Thymus (tissue), 14 donors: ENCODE measurements at places on chromosomes 2 and 18. TPM values are rescaled to one million over a fixed set of nuclear protein-coding genes. Genes with fewer than 3 reads are reported as not detected.

Gene IL1RN
- 2.7 TPM for total RNA-seq

Gene SERPINB2
- 2.5 TPM for total RNA-seq

Gene CD8B2
- 22.1 TPM for total RNA-seq

DNA sequence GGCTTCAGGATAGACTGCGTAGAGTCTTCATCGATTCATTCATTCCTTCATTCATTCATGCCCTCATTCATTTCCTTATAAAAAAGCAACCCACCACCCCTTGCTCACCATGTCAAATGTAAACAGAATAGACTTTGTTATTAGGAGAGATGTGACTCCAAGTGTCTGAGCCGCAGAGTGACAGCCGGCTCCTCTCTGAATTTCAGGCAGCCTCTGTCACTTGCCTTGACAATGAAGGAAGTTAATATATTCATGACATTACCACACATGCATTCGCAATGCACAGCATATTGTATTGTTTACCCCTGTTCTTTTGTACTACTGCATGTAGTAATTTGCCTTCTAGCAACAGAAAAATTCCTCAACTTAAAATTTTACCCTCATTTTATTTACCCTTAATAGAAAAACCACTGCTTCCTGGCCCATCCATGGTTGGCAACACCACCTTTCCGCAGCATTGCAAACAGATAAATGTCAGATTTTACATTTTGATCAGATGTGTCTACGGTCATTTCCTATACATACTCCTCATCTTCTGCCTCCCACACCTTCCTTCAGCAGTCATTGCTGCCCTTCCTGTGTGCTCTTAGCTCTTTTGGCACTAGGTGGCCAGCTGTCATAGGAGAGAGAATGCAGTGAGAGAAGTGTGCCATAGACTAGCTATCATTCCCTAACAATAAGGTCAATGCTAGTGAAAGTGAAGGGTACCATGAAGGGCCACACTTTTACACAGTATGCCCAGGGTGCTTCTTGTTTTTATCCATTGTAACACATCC, 1090.8 kb downstream of the BCL11A start:
- H3K4me3 ChIP-seq, result no peak overlapping the region
- DNase-seq, result peak; percentile 26
- H3K27me3 ChIP-seq, result no peaks in the 10 kb centered on the region
- H3K4me1 ChIP-seq, result no peaks in the 10 kb centered on the region

DNA sequence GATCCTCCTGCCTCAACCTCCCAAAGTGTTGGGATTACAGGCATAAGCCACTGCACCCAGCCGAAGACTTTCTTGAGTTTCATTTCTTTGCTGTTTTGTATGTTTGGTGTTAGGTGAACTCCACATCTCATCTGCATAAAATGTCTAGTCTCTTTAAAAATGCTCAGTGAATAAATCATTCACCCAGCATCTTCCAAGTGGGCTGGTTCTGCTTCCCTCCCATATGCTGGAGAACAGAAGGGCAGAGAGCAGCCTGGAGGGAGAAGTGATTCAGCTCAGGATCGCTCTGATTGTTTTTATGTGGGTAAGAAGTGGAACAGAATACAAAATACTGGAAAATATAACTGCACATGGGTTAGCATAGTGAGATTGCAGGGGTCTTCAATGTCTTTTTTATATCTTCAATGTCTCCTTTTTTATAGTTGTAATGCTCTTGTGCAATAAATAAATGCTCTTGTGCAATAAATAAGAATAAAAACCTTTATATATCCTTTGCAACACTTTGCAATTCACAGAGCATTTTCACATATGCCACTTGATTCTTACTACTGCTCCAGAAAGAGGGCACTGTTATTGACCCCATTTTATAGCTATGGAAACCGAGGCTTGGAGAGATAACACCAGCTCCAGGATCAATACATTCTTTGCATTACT, 253.0 kb upstream of the NCKAP5 start:
- DNase-seq, result no peak
- H3K36me3 ChIP-seq, result no peaks in the 10 kb centered on the region
- H3K27ac ChIP-seq, result no peak overlapping the region

- H3K4me3 ChIP-seq, result no peak overlapping the region
- H3K27ac ChIP-seq, result no peak overlapping the region
- no peak for DNase-seq
- H3K27me3 ChIP-seq, result no peaks in the 10 kb centered on the region
Observed at GRCh38 chr2:96449174-96449573, 56.0 kb downstream of the NEURL3 start.

DNA sequence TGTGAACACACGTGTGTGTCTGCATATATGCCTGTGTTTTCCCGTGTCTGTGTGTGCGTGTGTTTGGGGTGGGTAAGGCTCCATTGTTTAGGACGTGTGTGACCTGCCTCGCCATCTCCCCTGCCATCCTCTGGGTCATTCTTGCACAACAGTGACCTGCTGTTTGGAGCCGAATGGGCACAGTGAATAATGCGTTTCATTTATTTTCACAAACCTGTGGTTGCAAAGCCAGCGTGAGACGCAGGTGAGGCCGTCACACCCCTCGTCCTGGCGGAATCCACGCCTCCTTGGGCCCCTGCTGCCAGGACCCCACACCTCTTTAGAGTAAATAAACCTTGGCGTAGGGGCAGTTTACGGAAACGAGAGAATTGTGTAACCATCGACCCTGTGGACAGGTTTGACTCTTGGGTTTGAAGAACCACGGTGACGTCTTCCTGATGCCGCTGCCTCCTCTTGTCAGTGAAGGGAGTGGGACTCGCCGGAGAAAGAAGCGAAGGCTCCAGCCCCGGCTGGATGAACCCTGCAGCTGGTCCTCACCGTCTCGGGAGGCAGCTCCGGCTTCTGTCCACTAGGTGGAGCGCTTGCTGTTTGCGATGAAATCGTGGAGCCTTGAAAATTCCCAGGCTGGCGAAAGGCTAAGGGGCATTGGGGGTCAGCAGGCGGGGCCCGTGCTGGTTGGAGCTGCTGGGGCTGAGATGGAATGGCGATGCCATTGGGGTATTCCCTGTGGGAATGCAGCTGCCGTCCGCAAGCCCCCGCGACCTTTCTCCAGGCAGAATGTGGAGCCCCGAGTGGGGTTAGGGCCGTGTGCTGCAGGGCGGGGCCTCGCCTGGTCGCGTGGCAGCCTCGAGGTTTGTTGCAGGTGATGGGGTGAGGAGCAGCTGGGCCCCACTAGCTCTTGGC, 81.1 kb downstream of the RTP5 start:
- H3K27me3 ChIP-seq, result no peaks in the 10 kb centered on the region
- H3K4me3 ChIP-seq, result no peak overlapping the region
- peak; percentile 36 for DNase-seq
- H3K27ac ChIP-seq, result peak overlapping the region; percentile 28
- peaks cover 3% of the 10 kb centered on the region for H3K36me3 ChIP-seq
- H3K4me1 ChIP-seq, result peaks cover 17% of the 10 kb centered on the region

DNA sequence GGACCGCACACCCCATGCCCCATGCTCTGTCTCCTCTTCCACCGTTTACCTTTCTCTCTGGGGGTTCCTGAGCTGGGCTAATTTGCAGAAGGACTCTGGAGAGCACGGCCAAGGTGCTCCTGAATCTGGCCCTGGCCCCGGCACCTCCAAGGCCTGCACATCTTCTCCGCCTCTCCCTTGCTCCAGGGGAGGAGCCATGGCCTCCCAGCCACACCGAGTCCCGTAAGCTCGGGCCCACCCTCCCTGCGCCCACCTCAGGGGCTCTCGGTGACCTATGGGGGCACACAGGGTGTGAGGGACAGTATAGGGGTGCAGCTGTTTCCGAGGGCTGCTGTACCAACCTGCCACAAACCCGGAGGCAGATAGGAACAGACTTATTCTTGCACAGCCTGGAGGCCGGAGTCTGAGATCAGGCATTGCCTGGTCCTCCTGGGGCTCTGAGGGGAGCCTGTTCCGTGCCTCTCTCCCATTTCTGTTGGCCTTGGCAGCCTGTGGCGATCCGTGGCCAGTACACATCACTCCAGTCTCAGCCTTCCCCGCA, 127.3 kb upstream of the GPC1 start:
- no peaks in the 10 kb centered on the region for H3K27me3 ChIP-seq
- H3K4me1 ChIP-seq, result no peaks in the 10 kb centered on the region
- DNase-seq, result no peak
- H3K27ac ChIP-seq, result no peak overlapping the region

- H3K27me3 ChIP-seq, result no peaks in the 10 kb centered on the region
- H3K4me3 ChIP-seq, result peak within 1 kb of the TSS; percentile 86
- peak; percentile 92 for DNase-seq
- peak within 1 kb of the TSS; percentile 98 for H3K27ac ChIP-seq
- no peaks in the 10 kb centered on the region for H3K36me3 ChIP-seq
Observed at GRCh38 chr2:20350753-20351554, at the start of gene PUM2. Gene PUM2 (minus strand): TSS chr2:20350844. CDS start chr2:20327360, 23,484 bp downstream.

DNA sequence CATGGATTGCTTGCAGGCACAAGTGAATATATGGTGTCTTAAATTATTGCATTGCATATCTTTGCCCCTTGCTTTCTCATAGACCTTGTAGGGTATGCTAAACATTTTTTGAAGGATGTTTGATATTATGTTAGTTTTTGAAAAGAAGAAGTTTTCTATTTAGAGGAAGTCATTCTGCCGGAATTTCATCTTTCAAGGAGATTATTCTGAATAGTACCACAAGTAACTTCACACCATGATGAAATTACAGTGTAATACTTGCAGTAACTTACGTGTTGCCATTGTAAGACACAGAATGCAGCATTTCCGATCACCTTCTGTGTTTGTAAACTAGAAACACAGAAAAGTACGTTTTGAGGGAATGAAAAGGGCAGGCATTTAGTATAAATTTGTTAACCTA, 71.9 kb downstream of the ACVR2A start:
- H3K27me3 ChIP-seq, result no peaks in the 10 kb centered on the region
- H3K4me3 ChIP-seq, result no peak overlapping the region
- DNase-seq, result no peak
- H3K4me1 ChIP-seq, result no peaks in the 10 kb centered on the region
- H3K27ac ChIP-seq, result no peak overlapping the region
- no peaks in the 10 kb centered on the region for H3K36me3 ChIP-seq
